COLO829 (cell line): ENCODE measurements at places on chromosomes 3 and 15.
A peak's percentile ranks its signal among the peaks of the same experiment; 100 is the strongest.

- no peak for DNase-seq
These were observed 27.7 kb upstream of the MUC4 start for GRCh38 chr3:195839260-195840010.

DNA sequence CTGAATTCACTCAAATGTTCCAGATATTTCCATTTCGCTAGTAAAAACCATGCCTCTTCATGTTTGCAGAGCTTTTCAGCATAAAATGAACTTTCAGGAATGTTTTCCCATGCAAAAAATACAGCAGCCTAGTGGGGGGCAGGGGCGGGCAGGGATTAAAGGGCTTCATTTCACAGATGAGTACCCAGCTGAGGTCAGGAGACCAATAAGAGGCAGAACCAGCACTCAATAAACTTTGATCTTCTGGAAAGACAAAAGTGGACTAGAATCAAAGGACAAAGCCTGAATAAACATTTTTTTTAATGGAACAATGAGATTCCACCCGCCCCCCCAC lies 8.0 kb downstream of the KLHL25 start:
- no peak for DNase-seq

DNA sequence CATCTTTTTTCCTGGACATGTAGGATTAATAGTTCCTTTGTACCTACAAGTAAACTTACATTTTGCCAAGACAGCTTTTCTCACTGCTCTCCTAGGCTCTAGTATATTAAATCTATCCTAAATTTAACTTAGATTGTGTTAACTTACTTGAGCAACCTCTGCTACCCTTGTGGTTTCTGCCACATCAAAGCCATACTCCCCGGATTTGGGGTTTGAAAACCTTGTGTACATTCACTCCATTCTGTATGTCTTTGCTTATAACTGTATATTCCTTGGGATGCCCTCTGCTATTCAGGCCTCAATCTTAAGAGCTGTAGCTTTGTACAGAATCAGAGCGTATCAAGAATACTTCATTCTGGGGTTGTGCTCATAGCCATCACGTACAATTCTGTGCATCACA lies 60.4 kb downstream of the ARIH1 start:
- no peak for DNase-seq

- no peak for DNase-seq
These were observed 9.1 kb downstream of the ABHD5 start for GRCh38 chr3:43699864-43700263.

- no peak for DNase-seq
These were observed 24.1 kb upstream of the SACM1L start for GRCh38 chr3:45665101-45665572.

GRCh38 chr15:33584797-33585196 lies 274.0 kb downstream of the RYR3 start:
- peak; percentile 57 for DNase-seq

- DNase-seq, result peak; percentile 89
These were observed 22.5 kb downstream of the GLB1 start for GRCh38 chr3:33074217-33075067.

DNA sequence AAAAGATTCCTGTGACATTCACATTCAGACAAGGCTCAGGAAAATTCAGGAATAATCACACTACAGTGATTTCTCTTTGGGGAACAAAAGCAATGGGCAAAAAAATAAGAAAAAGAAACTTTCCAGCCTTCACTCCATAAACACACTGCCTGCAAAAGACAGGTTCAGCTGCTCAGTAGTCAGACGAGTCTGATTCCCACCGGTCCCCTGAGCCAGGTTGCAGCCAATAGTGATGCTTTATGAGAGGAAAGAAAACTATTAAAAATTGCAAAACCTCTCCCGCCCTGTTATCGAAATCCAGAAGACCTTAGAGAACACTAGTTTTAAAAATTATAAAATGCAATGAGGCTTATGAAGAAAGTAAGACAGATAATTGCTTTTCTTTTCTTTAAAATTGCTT lies 8.5 kb downstream of the PLCH1 start:
- DNase-seq, result no peak

DNA sequence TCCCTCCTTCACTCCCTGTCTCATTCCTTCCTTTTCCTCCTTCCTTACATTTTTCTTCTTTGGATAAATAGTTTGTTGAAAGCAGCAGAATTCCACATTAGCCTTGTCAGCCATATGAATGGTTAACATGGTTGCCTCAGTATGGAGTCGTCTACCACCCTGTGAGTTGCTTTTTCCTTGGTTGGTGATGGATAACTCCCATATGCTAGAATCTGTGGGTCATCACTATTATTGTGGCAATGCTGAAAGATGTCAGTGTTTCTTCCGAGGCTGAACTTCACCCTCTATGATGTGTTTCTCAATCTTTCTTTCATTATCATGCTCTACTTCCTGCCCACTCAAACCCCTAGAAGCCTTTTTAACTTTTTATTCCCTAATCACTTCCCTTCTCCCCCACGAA lies 481.8 kb upstream of the KCNMB2 start:
- no peak for DNase-seq

DNA sequence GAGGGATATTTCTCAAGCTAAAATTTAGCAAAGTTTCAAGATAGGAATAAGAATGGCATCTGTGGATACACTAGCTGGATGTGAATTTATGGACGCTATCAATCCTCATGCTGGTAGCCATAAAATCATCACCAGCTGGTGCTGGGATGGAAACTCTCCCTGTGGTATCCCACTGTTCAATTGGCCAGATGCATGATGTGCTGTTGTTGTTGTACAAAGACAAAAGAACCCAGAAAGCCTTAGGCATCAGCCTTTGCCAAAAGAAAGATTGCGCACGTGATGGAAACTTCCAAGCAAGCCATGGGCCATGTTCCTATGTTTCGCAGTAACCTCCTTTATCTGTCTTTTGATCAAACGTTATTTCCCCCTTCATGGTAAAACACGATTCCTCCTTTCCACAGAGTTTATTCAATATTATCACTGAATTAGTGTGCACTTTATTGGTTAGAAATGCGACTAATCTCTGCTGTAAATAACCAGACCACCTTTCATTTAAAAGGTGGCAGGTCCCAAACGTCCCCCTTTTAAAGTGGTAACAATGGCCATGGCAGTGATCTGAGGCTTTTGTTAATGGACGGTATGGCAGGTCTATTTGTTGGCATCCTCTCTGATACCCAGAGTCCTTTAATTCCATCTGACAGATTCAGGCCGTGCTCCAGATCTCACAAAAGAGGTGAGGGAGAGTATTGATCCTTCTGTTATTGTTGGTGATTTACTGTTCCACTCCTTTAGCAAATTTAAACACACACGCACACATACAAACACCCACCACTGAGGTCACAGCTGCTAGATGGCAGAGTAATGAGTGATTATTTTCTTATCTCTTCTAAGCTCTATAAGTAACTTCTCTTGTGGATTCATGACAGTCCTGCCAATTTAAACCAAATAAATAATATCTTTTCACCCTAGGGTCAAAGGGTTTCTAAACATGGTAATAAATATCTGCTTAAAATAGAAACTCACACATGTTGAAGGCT lies 291.2 kb upstream of the KCNMB2 start:
- no peak for DNase-seq

DNA sequence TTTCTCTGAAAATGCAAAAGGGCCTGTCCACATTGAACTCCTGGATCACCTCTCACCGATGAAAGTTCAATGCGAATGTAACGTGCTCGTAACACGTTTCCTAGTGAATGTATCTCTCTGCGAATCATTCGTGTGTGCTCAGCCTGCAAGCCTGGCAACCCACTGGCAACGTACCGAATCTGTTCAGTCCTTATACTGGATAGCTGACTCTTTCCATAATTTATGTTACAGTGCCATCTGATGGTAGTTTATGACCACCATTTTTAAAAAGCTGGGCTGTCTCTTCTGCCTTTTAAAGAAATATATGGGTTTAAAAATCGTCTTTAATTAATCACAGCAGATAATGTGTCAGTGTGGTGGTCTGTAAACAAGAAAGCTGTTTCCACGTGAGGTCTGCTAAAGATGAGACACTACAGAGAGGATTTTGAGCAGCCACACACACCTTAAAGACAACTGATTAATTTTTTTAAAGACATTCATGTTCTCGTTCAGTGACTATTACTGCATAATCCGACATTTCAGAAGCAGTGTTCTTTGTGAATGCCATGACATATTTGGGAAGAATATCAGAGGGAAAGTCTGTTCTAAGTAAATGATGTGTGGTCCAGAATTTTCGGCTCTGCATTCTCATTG lies 69.4 kb upstream of the FOXP1 start:
- peak; percentile 89 for DNase-seq

DNA sequence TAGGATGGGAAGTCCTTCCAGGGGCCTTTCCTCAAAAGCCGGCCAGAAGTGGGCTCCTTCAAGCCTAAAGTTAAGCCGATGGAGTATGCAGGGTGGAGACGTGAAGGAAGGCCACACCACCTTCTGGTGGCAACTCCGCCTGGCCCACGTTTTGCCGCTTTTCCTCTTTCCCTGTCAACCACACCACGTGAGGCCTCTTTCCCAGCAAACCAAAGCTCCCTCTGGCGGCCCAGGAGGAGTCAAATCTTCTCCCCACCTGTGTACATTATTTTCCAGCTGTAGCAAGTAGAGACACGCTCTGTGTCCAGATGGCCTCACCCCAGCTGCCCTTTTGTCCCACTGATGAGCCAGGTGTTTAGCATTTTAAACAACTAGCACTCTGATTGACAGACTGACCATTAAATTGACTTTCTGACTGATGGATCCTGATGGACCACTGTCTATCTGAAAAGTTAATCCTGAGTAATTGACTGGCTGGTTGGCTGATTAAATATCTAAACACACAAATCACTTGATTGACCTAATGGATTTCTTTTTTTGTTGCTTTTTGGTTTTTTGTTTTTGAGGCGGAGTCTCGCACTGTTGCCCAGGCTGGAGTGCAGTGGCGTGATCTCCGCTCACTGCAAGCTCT lies 59.6 kb upstream of the ZBTB38 start:
- no peak for DNase-seq

- no peak for DNase-seq
These were observed 62.5 kb downstream of the LYZL4 start for GRCh38 chr3:42347928-42348327.

- no peak for DNase-seq
These were observed 93.0 kb downstream of the HHLA2 start for GRCh38 chr3:108389372-108389771.

DNA sequence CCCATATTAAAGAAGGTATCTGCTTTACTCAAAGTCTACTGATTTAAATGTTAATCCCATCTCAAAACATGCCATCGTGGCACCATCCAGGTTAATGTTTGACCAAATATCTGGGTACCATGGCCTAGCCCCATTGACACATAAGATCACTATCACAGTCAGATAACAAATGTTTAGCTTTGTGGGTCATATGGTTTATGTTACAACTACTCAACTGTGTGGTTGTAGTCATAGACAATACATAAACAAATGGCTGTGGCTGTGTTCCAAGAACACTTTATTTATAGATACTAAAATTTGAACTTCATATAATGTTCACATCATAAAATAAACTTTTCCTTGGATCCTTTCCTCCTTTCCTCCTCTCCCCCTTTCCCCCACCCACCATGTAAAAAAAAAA lies 9.8 kb upstream of the SNRPN start:
- no peak for DNase-seq

GRCh38 chr3:60010781-60011180 lies 961.0 kb upstream of the CFAP20DC start:
- DNase-seq, result no peak

DNA sequence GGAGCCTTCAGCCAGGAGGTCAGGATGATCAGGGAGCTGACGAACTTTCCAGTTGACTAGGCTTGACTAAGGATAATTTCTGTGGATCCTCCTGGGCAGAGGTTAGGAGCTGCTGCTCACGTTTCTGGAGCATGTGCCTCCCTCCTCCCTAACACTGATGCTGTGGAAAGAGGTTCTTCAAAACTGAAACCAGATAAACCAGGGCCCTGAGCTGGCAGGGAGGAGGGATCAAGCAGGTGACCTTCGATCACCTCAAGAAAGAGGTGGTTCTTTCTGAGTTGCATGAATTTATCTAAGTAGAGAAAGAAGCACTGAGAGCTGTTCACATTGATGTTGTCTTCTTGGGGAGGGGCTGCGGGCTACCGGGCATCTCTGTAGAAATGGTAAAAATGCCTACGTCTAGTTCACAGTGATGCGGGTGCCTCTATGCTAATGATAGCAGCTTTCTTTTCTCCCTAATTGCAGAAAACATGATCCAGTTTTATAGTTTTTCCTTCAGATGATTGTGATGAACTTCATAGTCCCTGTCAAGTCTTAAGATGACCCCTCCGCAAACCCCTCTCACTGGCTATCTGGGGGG lies 332.7 kb upstream of the LRRFIP2 start:
- no peak for DNase-seq
